ENCODE measurements at places on chromosomes 5 and 9.

DNA sequence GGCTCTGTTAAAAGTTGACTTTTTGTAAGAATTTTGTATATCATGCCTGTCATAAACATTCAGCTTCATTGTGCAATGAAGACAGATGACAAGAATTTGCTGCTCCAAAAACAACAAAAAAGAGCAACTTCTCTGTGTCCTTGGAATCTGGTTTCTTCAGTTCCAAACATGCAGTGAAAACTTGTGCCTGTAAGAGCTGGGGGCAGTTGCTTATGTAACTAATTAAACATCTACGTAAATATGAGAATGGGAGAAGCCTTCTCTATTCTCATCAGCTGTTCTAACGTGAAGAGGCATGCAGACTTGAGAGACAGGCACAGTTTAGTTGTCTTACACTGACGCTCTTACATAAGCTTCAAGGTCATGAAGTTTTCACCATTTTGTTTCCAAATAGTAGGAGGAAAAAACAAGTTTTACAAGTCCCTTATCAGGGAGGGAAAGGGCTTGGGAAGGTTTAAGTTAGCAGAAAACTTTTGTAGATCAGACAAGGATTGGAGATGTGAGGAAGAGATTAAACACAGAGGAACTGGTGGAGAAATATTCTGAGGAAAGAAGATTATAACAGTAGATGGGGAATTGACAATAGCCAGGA, 170.4 kb downstream of the RFK start:
- DNase-seq = no peak

- peak; percentile 49 for DNase-seq
These were observed 47.4 kb downstream of the P4HA2 start for GRCh38 chr5:132180134-132180745.

GRCh38 chr5:139956342-139956741, 86.8 kb downstream of the NRG2 start:
- DNase-seq = no peak

DNA sequence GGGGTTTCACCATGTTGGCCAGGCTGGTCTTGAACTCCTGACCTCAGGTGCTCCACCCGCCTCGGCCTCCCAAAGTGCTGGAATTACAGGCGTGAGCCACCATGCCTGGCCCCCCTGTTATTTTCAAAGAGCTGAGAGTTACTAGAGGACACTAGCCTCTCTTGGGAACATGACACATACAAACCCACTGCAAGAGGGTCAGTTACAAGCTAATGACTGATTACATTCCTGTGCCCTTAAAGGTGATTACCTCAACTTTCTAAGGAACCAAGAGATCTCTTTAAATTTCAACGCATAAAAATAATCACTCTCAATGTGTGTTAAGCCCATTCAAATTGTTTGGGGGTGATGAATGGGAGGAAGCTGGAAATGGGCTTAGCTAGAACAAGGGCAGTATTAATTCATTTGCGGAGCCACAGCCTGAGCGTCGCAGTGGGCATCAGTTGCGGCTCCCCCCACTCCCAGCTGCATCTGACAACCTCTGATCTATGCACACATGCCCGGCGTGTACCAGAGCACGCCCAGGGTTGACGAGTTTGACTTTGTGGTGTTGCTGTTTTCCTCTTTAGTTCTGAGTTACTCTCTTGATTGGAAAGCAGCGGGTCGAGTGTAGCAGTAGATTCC, 146.9 kb downstream of the GOLPH3 start:
- DNase-seq = no peak

DNA sequence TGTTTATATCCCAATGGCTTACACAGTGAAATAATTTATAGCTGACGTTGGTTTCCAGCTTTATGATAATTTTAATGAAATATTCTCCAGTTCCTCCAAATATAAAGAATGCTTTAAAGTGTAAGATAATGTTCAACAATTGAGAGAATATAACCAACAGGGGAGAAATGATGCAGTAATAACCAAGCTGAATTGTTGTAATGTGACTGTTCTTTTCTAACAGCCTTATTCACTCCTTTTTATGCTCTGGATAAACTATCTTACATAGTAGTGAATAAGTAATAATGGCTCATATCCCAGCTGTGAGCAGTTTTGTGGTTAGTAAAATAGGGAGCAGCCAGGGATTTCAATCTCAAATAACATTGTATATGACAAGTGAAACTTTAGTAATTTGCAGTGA, 2348.7 kb upstream of the ACO1 start:
- DNase-seq = no peak

GRCh38 chr5:4630031-4630430, 510.1 kb upstream of the ADAMTS16 start:
- DNase-seq = no peak

DNA sequence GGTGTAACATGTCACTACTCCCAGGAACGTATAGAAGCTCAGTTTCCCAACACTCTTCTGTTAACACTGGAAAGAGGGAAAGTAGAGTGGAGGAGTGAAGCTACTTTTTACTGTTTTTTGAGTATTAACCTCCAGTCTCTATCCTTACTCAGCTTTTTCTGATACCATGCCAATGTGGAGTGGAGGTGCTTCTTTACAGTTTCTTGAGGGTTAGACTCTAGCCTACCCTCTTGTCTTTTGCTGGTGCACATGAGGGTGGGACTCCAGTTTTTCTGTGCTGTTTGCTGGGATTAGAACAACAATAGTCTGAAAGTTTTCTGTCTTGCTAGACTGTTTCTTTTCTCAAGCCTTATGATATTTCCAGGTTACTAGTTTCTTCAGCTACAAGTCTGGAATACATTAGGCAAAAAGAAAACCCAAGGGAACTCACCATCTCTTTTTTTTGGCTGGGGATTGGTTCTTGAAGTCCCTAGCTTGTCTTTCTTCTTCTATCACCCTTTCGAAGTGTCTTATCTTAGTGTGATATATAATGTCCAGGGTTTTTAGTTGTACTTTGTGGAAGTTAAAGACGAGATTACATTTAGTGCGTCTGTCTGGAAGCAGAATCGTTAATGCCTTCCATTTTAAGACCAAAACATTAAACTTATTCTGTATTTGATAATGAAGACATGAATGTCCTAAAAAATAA, 35.9 kb downstream of the PRR16 start:
- DNase-seq = no peak

- peak; percentile 48 for DNase-seq
These were observed 1.7 kb upstream of the ALDH1A1 start for GRCh38 chr9:72954431-72955125.

DNA sequence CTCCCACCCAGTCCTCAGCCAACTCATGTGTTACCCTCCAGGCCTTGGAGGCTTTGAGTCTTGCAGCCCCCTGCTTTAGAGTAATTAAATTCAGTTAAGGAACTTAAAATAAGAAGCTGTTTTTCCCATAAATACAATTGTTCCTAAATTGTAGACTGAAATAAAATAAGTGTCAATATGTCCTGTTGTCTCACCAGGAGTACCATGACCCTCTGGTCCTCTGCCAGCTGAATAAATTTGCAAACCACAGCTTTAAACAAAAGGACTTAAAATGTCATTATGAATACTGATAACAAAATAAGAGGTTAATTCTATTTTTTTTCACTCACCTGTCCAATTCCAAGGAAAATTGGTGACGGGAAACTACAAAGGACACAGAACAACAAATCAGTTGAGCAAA, 15.6 kb downstream of the SLC35D2 start:
- DNase-seq = no peak

- DNase-seq = no peak
These were observed 69.9 kb upstream of the LMNB1 start for GRCh38 chr5:126707080-126707479.

GRCh38 chr5:60651872-60652620, 47.9 kb downstream of the DEPDC1B start:
- peak; percentile 79 for DNase-seq

- DNase-seq = peak; percentile 73
These were observed 41.9 kb downstream of the TNFAIP8 start for GRCh38 chr5:119397518-119398380.

- no peak for DNase-seq
These were observed 20.0 kb downstream of the MTRR start for GRCh38 chr5:7888901-7889300.

DNA sequence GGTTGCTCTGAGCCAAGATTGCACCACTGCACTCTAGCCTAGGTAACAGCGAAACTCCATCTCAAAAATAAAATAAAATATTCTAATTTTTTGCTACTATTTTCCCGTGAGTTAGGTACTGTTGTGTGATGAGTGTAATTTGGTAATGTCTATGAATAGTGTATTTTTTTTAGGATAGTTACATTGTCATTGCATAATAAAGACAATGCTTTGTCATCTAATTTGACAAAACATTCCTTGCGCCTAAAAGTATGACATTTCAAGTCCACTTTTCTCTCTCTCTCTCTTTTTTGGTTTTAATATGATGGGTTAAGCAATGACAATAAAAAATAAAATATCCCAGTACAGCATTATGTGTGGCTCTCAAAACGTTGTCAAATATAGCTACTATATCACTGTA, 29.3 kb downstream of the UBE2R2 start:
- DNase-seq = no peak

GRCh38 chr5:61534481-61535267, 202.6 kb downstream of the ZSWIM6 start:
- no peak for DNase-seq

DNA sequence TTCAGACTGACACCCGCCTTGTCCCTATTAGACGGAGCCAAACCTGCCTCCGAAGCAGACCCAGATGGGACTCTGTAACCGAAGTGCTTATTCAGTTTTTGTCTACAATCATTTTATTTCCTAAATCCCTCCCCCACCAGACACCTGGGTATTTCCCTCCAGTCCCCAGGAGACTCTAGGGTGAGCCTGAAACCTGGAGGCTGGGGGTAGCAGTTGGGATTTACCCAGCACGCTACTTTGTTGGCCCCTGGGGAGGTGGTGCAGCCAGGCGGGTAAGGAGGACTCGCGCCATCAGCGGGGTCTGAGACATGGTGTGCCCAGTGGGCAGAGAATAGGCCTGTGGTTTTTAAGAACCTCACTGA, 1.3 kb upstream of the LHX2 start:
- DNase-seq = no peak

DNA sequence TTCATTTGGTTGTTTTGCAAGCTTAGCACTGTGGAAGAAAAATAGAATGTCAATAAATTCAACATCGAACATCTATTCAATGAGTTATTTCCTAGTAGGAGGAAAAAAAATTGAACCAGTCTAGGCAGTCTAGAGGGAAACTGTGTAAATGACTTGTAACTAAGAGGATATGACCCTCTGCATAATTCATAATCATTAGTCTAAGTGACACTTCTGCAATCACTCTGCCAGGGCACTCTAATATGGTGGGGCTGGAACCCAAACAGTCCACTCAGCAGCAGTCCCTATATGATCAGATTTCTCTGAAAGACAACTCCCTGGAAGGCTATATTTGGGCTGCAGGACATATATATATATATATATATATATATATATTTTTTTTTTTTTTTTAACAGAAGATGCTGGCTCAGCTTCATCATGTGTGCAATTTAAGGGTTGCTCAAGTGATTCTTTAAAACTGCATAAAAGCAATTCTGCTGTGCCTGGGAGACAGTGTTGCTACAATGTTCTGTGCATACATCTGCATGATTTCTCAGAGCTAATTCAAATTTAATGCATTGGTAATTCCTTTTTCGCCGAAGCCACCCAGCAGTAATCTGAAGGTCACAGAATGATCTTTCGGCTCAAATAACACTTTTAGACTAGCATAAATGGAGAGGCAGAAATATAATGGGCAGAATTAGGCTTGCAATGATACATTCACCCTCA, 482.1 kb upstream of the ZNF608 start:
- no peak for DNase-seq

DNA sequence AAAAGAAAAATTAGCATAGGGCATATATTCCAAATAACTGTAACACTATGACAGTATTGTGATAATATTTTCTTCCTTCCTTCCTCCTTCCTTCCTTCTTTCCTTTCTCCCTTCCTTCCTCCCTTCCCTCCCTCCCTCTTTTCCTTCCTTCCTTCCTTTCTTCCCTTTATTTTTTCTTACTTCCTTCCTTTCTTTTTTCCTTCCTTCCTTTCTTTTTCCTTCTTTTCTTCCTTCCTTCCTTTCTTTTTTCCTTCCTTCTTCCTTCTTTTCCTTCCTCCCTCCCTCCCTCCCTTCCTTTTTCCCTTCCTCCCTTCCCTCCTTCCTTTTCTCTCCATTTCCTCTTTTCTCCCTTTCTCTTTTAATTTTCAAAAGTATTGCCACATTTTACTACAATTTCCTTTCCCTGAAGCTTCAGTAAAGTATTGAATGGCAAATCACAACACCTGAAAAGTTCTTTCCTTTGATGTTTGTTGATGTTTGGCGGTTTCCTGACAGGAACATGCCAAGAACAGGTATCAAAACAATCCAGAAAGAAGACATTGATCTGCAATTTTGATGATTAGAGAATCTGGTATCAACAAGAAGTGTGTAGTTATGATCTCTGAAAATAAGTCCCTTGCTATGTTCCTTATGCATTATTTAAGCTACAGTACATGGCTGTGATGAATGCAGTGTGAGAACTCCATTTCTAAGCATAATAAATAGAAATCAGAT, 253.1 kb upstream of the EDIL3 start:
- no peak for DNase-seq

- DNase-seq = no peak
These were observed 521.0 kb upstream of the CHD1 start for GRCh38 chr5:99449786-99450185.

DNA sequence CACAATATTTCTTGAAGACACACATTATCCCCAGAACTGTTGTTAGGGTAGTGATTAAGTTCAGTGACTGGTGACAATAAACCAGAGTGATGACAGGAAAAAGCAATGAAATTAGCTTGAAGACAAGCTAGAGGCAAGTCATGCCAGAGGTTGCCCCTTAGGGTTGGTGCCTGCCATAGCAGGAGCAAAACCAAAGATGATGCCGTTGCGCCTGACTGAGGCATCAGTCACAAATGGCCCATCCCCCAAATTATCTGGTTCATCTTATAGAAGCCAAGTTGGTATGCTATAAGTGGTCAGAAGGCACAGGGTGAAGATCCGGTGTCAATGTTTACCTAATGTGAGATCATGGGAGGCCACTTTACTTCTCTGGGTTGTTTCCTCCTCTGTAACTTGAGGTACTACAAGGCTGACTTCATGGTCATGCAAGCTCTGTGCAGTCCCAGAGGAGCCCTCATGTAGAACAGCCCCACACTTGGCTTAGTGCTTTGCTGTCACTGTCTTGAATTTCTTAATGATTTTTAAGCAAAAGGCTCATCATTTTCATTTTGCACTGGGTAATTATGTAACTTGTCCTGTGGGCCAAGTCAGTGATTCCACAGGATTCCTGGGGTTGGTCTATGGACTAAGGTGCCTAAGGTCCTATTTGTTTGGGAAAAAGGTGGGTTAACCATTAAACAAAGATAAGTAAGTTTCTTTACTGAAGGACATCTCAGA, 211.3 kb downstream of the MAN2A1 start:
- DNase-seq = no peak
